ENCODE measurements at places on chromosomes 16 and 17.
A peak's percentile ranks its signal among the peaks of the same experiment; 100 is the strongest.

- DNase-seq: no peak
These were observed 6.0 kb downstream of the GGNBP2 start for GRCh38 chr17:36550491-36551417.

GRCh38 chr16:72468582-72468981 lies 296.6 kb upstream of the PMFBP1 start:
- DNase-seq: no peak

DNA sequence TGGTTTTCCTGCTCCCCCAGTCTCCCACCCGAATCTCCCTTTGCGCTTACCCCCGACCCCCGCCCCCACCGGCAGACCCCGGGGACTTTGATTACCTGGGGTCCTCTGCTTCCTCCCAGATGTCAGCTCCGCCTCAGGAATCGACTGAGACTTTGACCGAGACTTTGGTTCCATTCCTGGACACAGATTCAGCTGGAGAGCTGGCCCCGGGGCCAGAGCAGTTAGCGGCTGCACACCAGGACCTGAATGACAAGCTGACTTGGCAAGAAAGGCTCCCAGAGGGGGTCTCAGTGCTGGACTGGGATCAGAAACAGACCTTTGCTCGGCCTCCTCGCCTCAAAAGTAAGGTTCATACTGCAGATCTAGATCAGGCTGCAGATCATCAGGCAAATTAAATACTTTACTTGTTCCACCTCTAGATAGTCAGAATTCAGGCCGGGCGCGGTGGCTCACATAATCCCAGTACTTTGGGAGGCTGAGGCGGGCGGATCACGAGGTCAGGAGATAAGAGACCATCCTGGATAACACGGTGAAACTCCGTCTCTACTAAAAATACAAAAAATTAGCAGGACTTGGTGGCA lies 60.3 kb upstream of the FBXO47 start:
- DNase-seq: no peak

DNA sequence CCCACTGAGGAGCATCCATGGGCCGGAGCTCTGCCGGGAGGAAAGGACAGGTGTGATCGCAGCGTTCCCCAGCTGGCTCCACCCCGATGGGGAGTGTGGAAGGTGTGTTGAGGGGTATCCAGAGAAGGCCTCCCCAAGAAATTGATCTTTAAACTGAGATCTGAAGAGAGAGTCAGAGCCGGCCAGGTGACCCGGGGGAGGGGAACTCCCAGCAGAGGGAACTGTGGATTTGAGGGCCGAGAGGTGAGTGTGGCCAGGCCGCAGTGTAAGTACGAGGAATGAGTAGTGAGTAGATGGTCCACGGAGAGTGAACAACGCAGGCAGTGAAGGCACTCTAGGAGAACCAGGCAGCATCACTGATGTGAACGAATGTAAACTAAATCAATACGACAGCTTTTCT lies 80.2 kb downstream of the RPTOR start:
- no peak for DNase-seq

GRCh38 chr16:3767333-3767986 lies 50.1 kb upstream of the TRAP1 start:
- no peak for DNase-seq

DNA sequence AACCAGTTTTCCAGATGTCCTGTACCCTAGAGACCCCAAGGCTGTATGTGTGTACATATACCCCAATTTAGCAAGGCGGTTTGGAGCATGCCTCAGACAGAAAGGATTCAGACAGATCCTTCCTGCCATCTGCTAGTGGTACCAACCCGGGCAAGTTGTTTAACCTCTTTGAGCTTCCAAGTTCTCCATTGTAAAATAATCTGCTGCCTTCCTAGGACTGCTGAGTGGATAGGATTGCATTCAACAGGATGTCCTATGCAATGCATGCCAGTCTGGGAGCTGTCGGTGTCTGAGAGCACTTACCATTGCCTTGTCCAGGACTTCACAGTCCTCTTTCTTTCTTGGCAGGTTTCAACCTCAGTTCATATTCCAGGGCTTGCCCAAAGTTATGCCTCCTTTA lies 1.9 kb downstream of the CDH13 start:
- DNase-seq: no peak

- DNase-seq: peak; percentile 86
These were observed 23.2 kb downstream of the MAP3K14 start for GRCh38 chr17:45293413-45294211.

- DNase-seq: no peak
These were observed 910.5 kb downstream of the CDH11 start for GRCh38 chr16:64211331-64211730.

GRCh38 chr16:59783191-59783590 lies 1049.1 kb upstream of the GOT2 start:
- no peak for DNase-seq

- no peak for DNase-seq
These were observed 79.9 kb downstream of the WNT3 start for GRCh38 chr17:46738544-46738943.

All from cerebellar cortex (tissue), 1 donor.